ENCODE measurements at places on chromosomes 16 and 17.

DNA sequence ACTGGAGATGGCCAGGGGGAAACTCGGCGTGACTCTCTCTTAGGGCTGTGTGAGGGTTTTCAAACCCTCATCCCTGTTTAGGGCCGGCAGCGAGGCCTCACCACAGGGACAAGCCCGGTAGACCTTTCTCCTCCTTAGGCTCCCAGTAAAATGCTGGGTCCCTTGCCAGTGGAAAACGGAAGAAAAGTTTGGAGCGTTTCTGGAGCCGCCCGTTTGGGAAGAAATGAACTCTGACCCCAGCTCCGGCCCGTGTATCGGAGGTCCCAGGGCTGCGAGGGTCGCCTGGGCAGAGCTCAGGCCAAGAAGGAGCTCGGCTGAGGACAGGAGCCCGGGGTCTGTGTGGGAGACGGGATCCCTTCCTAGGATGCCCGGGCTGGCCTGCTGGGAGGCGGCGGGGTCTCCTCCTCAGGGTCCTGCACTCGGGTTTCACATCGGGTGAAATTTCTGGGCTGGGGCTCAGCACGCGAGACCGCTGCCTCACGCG lies 23.2 kb downstream of the ZNF213 start:
- no peak for DNase-seq

- no peak for DNase-seq
Observed at GRCh38 chr16:49112754-49113153, 168.9 kb downstream of the CBLN1 start.

- no peak for DNase-seq
Observed at GRCh38 chr17:28974451-28974850, 23.1 kb upstream of the PHF12 start.

- DNase-seq, result no peak
Observed at GRCh38 chr16:64858076-64858475, 263.8 kb downstream of the CDH11 start.

GRCh38 chr17:47721725-47722124 lies 11.3 kb upstream of the TBX21 start:
- no peak for DNase-seq

GRCh38 chr16:23288209-23288608 lies 13.9 kb upstream of the SCNN1B start:
- DNase-seq, result no peak

- peak; percentile 93 for DNase-seq
Observed at GRCh38 chr17:35244341-35245195, 1.7 kb downstream of the SLFN5 start.

- DNase-seq, result no peak
Observed at GRCh38 chr16:83992624-83993023, 24.6 kb downstream of the NECAB2 start.

- DNase-seq, result peak; percentile 80
Observed at GRCh38 chr16:70696952-70697593, 11.2 kb upstream of the MTSS2 start.

GRCh38 chr17:73227379-73227778 lies 34.3 kb downstream of the CPSF4L start:
- DNase-seq, result no peak

DNA sequence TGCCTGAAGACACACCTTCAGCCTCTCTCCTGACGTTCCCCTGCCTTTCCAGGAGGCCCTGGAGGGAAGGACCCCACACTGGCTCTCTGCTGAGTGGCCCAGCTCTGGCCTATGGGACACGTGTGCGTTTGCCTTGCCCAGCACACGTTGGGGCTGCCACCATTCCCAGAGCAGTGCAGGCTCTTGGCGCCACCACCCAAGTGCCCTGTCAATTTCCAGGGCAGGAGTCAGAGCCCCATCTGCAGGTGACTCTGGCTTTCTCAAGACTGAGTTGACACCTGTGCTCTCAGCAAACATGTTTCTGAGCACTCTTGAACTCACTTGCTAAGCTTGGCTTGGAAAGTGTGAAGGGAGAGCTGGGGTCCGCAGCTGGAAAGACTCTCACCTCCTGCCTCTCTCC lies 4.7 kb upstream of the IRF8 start:
- DNase-seq, result no peak

DNA sequence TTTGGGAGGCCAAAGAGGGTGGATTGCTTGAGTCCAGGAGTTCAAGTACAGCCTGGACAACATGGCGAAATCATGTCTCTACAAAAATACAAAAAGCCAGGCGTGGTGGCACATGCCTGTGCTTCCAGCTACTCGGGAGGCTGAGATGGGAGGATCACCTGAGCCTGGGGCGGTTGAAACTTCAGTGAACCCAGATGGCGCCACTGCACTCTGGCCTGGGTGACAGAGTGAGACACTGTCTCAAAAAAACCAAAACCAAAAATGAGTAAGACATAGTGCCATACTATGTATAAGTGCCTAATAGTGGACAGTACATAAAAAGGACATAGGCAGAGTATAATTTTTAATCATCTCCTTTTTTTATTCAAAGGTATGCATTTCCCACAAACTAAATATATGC lies 4.0 kb downstream of the CTC1 start:
- peak; percentile 54 for DNase-seq

DNA sequence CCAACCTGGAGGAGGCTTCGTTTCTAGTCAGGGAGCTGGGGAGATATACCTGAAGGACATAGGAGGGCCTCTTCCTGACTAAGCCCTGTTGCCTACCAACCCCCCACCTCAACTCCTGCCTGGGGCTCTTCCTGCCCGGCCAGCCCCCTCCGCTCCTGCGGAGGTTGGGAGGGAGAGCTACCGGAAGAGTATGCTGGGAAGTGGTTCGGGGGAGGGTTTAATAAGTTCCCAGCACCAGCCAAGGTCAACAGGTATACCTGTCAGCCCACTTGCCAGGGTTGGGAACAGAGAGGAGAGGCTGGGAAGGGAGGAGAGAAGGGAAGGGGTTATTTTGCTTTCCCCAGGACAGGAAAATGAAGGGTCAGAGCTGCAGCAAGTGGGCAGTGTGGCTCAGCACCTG lies 4.7 kb downstream of the PPP1R1B start:
- DNase-seq, result no peak
